Effector memory CD8-positive, alpha-beta T cell (primary cell): ENCODE measurements at places on chromosomes 3 and 15.

- no peak for DNase-seq
Measured at GRCh38 chr3:69791919-69792399, 52.7 kb downstream of the MITF start.

GRCh38 chr3:93961489-93961888 lies 12.2 kb downstream of the PROS1 start:
- DNase-seq, result no peak

- no peak for DNase-seq
Measured at GRCh38 chr15:71002316-71002715, 109.7 kb downstream of the LRRC49 start.

DNA sequence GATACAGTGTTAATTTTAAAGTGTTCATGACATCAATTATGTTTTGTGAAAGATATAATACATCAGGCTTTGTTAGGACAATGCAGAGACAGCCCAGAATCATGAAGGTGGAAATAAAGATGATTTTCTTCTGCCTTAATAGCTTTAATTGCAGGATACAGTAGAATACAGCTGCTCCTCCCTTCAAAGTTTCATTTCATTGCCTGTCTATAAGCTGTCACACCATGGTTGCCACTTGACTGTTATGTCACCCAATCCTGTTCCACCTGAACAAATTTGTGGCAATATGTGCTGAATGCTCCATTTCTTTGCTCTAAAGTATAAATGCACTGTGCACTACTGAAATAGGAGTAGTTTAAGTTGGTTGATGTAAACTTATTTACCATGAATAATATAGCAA lies 537.8 kb upstream of the ROBO2 start:
- no peak for DNase-seq

DNA sequence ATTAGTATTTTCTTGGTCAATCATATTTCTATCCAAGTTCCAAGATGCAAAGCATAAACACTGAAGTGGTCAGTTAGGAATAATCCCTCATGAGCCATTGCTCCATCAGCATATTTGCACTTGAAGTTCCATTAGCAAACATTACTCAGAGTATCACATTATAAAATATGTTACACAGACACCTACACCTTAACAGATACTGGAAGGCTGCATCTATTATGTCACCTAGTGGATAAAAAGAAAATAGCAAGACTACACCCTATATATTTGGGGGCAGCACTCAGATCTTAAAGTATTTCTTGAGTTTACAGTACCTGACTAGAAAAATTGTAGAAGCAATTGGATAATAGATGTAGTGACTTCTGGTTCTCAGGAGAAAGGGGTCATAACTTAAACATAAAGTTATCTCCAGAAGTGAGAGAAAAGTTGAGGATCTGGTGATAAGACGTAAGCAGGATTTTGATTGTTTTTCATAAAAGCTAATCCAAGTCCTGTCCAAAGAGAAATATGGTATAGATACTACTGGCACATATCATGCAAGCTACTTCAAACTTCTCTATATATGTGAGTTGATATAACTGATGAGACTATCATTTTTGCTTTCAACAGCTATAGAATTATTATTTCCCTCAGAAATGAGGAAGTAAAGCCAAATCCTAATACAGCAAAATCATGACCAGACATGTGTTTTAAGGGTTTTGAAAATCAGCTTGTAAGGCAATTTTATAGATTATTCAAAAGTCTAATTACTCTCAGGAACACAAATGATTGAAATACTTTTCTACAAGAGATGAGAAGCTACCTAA lies 422.2 kb downstream of the GBE1 start:
- no peak for DNase-seq

DNA sequence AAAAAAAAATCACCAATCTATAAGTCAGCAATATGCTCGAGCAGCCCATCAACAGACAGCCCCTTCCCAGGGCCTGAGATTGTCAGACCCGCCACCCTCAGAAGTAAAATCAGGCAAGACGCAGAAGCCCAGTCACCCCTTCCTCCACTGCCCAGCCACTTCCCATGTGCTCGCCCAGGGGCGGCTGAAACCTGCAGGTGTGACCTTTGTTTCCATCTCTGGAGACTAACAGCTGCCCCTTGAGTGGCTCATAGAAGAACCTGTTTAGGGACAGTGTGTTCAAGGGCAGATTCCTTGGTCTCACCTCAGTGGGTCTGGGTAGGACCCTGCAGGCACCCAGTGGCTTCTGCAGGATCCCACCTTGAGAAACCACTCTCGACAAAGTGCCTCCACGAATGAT lies 105.6 kb downstream of the MYLK start:
- DNase-seq, result no peak

GRCh38 chr3:170725285-170725731 lies 139.4 kb upstream of the SLC7A14 start:
- DNase-seq, result no peak

DNA sequence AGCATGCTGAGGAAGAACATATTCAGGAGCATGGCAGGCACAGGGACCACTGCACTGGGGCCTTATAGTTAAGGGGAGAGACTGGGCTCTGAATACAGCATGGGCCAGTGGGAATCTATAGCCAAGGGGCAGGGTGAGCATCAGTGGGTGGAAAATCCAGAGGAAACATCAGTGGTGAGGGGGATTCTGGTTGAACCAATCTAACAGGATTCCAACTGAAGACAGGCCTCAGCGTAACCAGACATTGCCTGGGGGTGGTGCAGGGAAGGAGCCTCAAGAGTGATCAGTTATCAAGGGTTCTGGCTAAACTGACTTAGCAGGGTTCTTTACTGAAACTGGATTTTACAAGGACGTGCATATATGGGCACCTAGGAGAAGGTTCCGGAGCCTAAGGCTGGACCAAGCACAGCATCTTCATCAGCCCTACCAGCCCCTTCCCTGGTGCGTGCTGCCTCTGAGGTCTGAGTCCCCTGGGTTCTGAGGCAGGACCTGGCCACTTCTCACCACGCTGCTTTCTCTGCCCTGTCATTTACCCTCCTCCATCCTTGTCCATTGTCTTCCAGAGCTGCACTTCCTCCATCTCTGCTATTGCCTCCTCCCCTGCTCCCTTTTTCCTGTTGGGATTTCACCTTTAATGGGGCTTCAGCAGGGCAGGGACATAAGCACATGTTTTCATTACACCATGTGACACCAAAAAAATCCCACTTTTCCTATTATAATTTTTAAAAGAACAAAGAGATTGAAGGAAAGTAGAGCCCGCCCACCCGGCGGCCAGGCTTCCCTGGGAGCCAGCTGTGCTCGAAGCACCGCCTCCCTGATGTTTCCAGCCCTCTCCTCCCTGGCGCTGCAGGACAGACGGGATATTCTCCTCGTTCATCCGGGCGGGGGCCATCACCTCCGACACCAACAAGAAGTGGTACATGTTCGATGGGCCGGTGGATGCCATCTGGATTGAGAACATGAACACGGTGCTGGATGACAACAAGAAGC lies 52.1 kb downstream of the DNAH1 start:
- DNase-seq, result no peak

DNA sequence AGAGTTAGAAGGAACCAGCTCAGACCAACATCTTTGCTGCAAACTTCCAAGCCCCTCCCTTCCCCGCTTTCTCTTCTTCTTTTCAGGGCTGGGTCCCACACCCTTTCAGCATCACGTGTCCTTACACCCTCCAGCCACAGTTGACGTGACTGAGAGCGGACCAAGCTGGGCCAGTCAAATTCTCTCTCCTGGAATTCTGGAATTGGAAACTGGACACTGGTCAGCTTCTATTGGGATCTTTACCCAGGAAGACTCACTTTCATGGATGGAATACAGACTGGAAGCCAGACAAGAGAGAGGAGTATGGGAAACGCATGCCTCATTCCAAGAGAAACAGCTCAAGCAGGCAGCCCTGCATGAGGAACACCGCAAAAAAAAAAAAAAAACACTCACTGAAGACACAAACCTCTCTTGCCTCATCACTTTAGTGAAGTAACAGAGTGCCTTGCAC lies 12.4 kb upstream of the TPM1 start:
- DNase-seq, result no peak

DNA sequence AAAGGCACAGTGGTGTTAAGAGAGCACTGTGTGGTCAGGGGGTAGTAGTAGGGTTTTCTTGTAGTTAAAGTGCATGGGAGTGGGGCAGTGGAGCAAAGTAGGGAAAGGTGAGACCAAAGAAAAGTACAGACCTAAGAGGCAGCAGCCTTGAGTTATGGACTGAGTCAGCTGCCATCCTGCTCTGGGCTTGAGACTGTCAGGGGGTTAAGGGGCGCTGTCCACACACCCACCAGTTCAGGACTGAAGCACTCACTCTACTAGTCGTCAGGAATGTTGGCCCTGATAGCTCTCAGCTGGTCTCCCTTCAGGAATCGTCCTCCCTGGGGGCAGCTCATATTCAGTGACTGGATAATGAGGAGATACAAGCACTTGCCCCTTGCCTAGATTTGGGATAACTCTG lies 7.9 kb downstream of the CCR4 start:
- no peak for DNase-seq

DNA sequence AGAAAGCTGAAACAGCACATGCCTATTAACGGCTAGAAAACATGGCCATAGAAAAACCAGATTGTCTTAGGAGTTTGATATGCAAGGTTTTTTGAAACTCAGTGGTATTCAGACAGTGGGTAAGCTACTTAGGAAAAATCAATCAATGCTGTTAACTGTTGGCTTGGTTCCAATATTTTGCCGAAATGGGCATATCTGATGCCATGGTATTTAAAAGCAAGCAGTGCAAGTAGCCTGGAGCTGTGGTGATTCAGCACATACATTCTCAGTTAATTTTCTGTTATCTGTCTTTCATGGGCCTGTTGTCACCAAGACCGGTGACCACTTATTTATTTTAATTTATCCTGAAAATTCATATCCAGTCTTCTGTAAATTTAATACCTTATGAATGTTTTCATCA lies 17.3 kb upstream of the SUCNR1 start:
- no peak for DNase-seq

- peak; percentile 51 for DNase-seq
Measured at GRCh38 chr3:141913150-141913811, 36.8 kb downstream of the ATP1B3 start.

DNA sequence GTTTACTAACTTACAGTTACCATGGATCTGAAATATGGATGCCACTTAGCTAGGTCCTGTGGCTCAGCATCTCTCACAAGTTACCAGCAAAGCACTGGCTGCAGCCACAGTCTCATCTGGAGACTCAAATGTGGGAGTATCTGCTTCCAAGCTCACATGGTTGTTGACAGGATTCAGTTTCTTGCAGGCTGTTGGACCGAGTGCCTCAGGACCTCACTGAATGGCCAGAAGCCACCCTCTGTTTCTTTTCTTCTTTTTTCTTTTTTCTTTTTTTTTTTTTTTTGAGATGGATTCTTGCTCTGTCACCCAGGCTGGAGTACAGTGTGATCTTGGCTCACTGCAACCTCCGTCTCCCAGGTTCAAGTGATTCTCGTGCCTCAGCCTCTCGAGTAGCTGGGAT lies 20.1 kb upstream of the AMOTL2 start:
- DNase-seq, result no peak

DNA sequence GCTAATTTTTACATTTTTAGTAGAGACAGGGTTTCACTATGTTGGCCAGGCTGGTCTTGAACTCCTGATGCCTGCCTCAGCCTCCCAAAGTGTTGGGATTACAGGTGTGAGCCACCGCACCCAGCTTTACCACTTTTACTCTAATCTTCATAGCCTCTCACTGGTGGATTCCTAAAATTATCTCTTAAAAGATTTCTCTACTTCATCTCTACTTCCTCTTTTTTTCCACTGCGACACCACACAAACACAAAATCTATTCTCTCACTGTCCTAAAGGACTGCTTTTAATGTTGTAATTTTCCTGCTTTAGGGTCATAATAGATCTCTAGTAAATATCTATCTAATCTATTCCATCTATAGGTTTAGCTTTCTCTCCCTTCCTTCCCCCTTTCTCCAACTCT lies 34.0 kb upstream of the TBL1XR1 start:
- DNase-seq, result no peak

- DNase-seq, result no peak
Measured at GRCh38 chr3:186653080-186653707, 12.6 kb upstream of the HRG start.

GRCh38 chr3:18354701-18355100 lies 70.4 kb downstream of the SATB1 start:
- no peak for DNase-seq

DNA sequence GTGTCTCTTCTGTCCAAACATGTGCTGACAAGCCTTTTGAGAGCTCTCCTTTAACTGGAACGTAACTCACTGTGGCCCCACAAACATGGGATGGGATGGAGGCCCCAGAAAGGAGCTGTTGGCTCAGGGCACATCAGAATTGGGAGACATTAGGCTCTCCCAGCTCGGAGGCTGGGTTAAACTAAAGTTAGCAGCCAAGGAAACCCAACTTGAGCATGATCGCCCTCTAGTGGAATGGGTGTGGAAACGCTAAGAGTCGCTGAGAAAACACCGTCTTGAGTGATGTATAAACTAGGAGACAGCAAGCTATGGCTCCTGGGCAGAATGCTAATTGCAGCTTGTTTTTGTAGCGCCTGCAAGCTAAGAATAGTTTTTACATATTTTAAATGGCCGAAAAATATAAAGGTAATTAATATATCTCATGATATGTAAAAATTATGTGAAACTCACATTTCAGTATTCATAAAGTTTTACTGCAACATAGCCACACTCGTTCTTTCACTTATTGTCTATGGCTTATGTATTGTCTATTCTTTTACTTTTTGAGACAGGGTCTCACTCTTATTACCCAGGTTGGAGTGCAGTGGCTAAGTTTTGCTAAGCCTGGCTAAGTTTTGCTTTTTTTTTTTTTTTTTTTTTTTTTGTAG lies 138.8 kb upstream of the HACD2 start:
- peak; percentile 25 for DNase-seq

DNA sequence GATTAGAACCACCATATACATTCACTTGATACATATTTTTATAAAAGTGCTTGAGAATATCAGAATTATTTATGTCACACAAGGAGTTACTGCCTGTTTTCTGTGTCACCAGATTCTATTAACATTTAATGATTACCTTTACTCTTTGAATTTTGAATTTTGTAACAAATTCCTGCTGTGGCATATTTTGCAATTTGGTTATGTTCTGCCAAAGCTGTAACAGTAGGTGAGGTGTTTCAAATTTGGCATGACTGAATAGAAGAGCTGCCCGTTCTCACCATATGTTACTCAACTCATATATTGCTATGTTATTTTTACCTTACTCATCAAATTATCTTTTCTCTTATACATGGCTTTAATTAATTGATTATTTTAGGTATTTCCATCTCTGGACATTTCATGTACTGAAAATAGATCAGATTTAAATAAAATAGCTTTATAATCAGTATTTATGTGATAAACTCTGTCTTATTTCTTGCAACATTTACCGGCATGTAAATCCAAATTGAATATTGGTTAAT lies 18.9 kb downstream of the PML start:
- DNase-seq, result no peak

DNA sequence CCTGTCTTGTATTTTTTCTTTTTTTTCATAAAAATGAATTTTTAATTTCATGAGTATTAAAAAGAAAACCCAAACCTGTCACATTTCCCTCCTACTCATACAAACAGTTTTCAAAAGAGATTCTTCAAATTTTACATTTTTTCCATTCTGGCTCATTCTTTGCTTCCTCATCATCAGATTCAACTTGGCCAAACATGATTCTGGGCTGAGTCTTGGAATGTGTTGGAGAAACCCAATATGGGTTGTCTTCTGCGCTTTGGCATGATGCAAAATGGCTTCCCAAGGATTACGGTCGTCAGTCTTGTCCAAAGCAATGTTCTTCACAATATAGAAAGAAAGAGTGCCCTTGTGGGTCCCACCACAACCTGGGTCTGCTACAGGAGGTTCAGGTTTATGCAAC lies 12.4 kb upstream of the TM4SF4 start:
- no peak for DNase-seq
